ENCODE measurements at places on chromosomes 16 and 17. TPM values are rescaled to one million over a fixed set of nuclear protein-coding genes. Genes with fewer than 3 reads are reported as not detected.

Gene KRTAP4-5
- not detected for polyA plus RNA-seq

Gene NHLRC4
- polyA plus RNA-seq = 1.5 TPM

Gene TEKT5
- polyA plus RNA-seq = 0.09 TPM

Gene LAT
- 2.4 TPM for polyA plus RNA-seq

Gene NPIPA2
- polyA plus RNA-seq = 2.3 TPM

Gene ASB16
- polyA plus RNA-seq = 0.19 TPM

Gene GPT2
- 28.7 TPM for polyA plus RNA-seq

Gene CA5A
- not detected for polyA plus RNA-seq

Gene CRYBA1
- polyA plus RNA-seq = not detected

Gene TMC7
- polyA plus RNA-seq = 0.46 TPM

DNA sequence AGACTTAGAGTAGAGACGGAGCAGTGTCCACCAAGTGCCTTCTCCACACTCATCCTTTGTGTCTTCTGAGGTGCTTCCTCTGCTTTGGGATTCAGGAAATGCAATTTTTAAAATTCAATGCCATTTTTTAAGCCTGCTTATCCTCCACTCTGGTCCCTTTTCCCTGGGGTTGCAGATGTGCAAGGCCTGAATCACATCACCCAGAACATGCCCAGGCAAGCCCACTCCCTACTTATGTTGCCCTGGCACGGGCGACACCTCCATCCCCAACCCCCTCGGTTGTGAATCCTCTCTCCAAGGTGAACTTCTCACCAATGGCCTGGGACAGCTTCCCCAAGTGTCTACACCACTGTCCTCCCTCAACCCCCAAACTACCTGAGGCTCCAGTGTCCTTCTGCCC lies 116.2 kb downstream of the C17orf67 start:
- H3K27ac ChIP-seq = no peak overlapping the region
- no peaks in the 10 kb centered on the region for H3K36me3 ChIP-seq
- H3K4me1 ChIP-seq = no peaks in the 10 kb centered on the region
- no peaks in the 10 kb centered on the region for H3K27me3 ChIP-seq
- DNase-seq = no peak

DNA sequence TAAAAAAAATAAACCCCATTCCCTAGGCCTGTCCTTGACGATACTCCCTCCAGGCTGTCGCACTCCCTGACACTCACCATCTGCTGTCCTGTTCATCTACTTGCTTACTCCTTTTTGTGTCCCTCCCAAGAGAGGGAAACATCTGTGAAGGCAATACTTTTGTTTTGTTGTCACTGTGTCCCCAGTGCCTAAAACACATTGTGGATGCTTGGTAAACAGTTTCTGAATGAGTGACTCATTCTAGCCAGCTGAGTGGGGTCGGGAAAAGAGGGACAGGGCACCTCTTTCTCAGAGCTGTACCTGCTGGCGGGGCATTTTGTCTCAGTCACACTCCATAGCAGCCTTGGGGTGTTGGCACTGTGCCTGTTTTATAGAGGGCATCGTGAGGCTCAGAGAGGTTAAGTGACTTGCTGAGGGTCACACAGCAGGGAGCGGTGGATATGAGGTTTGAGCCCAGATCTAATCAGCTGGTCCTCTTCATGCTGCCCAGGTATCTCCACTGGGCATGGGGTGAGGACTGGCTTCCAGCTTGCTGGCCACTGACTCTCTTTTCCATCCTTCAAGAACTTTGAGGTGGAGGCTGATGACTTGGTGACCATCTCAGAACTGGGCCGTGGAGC lies 15.6 kb downstream of the MAP2K3 start:
- no peak overlapping the region for H3K4me3 ChIP-seq
- H3K4me1 ChIP-seq = no peaks in the 10 kb centered on the region
- H3K36me3 ChIP-seq = peaks cover 66% of the 10 kb centered on the region
- no peak for DNase-seq
- no peaks in the 10 kb centered on the region for H3K27me3 ChIP-seq
- H3K27ac ChIP-seq = no peak overlapping the region

- H3K36me3 ChIP-seq = no peaks in the 10 kb centered on the region
- H3K27me3 ChIP-seq = peaks cover 89% of the 10 kb centered on the region
- H3K4me3 ChIP-seq = no peak overlapping the region
Observed at GRCh38 chr17:48646183-48647102, 20.3 kb upstream of the HOXB9 start.

GRCh38 chr17:55706808-55707773 lies 15.6 kb downstream of the TMEM100 start:
- no peak overlapping the region for H3K4me3 ChIP-seq
- no peaks in the 10 kb centered on the region for H3K36me3 ChIP-seq
- H3K27me3 ChIP-seq = no peaks in the 10 kb centered on the region

DNA sequence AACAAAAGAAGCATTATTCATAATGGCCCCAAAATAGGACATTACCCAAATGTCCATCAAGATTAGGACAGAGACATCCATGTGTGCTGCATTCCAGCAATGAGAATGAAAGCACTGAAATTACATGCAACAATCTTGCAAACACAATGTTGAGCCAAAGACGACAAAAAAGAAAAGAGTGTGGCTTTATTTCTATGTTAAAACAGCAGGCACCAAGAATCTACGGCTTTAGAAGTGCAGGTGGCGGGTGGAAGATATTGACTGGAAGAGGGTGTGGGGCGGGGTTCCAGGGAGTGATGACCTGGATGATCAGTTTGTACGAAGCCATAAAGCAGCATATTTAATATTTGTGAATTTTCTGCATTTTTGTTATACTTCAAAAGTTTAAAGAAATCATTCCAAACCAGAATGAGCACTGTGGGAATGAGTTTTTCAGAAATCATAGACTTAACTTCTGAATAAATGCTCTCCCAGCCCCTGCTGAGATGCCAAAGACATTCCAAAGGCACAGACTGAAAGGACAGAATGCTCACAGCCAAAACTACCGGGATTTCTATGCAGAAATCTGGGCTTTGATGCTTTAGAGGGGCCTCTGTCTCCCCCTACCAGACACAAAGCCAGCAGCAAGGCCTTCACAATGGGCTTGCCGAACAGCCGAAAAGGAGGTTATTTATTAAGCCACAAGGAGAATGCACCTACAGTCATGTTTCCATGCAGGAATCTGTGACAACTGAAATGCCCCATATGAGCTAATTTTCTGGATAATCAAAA lies 361.6 kb downstream of the GRIN2A start:
- H3K27me3 ChIP-seq = no peaks in the 10 kb centered on the region
- no peak for DNase-seq

DNA sequence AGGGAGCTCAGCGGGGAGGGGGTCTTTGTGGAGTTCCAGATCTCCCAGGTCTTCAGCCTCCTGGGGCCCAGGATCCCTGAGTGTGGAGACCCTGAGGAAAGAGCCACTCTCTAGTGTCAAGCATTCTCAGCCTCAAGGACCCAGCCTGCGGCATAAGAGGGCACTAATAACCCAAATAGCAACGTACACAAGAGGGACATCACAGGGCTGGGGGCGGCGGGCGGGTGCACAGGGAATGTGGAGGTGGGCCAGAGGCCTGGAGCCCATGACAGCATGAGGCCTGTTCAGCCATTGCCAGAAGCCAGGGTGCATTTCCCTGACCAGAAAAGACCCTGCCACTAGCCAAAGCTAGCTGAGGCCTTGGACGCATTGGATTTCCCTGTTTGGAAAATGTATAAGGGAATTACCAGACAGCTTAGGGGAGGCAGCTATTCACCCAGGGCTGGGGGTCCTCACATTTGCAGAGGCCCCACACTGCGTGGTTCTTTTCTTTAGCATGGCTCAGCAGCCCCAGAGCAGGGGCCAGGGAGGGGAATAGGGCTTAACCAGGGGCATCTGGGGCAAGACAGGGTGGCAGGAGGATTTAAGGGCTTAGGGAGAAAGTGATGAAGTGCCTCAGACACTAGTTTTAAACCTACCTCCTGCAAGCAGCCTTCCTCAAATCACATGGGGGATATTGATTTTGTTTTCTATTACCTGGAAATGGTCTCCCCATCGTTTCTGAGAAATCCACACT lies 13.5 kb upstream of the ALOX15B start:
- no peaks in the 10 kb centered on the region for H3K36me3 ChIP-seq
- no peak overlapping the region for H3K4me3 ChIP-seq
- H3K27me3 ChIP-seq = no peaks in the 10 kb centered on the region
- peak; percentile 32 for DNase-seq
- no peak overlapping the region for H3K27ac ChIP-seq

DNA sequence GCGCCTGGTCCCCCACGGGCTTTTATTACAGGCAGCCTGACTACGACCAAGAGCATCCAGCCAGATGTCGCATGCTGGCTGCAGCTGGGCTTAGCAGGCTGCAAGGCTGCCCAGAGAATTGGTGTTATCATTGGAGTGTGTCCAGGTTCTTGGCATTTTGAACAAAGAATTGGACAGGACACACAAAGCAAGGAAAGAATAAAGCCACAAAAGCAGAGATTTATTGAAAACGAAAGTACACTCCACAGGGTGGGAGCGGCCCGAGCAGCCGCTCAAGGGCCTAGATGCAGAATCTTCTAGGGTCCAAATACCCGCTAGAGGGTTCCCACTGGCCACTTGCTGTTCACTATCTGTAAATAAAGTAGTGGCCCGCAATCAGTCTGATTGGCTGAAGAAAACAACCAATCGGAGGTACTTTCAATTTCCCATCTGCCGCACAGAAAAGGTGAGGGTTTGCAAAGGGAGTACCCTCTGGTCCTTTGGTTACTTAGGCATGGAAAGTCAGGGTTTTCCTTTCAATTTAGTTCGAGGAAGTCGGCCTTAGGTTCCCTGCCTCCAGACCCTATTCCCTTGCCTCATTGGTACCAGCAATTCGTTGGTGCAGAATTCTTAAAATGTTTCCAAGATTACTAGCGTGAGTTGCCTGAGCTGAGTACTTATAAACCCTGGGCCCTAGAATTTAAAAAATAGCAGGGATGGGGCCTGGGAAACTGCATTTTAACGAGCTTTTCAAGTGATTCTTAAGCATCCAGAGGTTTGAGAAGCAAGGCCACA lies 38.5 kb upstream of the CNEP1R1 start:
- no peak overlapping the region for H3K4me3 ChIP-seq
- no peak for DNase-seq
- H3K27me3 ChIP-seq = no peaks in the 10 kb centered on the region
- no peaks in the 10 kb centered on the region for H3K4me1 ChIP-seq
- no peaks in the 10 kb centered on the region for H3K36me3 ChIP-seq

GRCh38 chr17:53844491-53845107 lies 21.9 kb downstream of the KIF2B start:
- H3K4me1 ChIP-seq = no peaks in the 10 kb centered on the region
- no peaks in the 10 kb centered on the region for H3K27me3 ChIP-seq
- no peak overlapping the region for H3K27ac ChIP-seq
- no peaks in the 10 kb centered on the region for H3K36me3 ChIP-seq
- no peak for DNase-seq

- H3K27me3 ChIP-seq = no peaks in the 10 kb centered on the region
- DNase-seq = no peak
- H3K4me3 ChIP-seq = no peak overlapping the region
- no peak overlapping the region for H3K27ac ChIP-seq
Observed at GRCh38 chr16:30820952-30821421, 34.0 kb upstream of the ZNF629 start.

DNA sequence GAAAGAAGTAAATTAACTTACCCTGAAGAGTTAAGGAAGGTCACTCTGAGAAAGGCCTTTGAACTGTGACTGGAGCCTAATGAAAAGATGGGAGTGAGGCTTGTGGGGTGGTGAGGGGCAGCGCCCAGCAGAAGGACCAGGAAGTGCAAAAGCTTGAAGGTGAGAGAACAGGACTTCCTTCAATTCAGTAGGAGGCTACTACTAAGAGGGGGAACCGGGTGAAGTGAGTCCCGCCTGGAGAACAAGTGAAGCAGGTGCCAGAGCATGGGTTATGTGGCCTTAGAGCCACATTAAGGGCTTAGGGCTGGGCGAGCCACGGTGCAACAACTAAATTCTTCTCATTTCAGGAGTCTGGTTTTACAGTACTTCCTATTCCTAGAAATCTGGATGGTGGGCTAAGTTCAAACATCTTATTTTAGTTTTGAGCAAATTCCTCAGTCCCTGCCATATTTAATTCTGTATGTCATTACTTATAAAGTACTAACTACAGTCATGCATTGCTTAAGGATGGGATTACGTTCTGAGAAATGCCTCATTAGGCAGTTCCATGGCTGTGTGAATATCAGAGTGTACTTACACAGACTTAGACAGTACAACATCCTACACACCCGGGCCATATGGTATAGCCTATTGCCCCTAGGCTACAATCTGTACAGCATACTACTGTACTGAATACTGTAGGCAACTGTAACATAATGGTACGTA lies 5.1 kb downstream of the CFAP20 start:
- peaks cover 79% of the 10 kb centered on the region for H3K4me1 ChIP-seq
- DNase-seq = no peak
- H3K27ac ChIP-seq = peak overlapping the region; percentile 16
- H3K4me3 ChIP-seq = no peak overlapping the region

- peaks cover 11% of the 10 kb centered on the region for H3K4me1 ChIP-seq
- no peaks in the 10 kb centered on the region for H3K27me3 ChIP-seq
- no peak overlapping the region for H3K27ac ChIP-seq
- no peaks in the 10 kb centered on the region for H3K36me3 ChIP-seq
Observed at GRCh38 chr17:31092475-31093064, 2.2 kb upstream of the NF1 start.

GRCh38 chr16:28859326-28859725 lies 4.3 kb upstream of the SH2B1 start:
- H3K4me3 ChIP-seq = no peak overlapping the region
- H3K4me1 ChIP-seq = peaks cover 19% of the 10 kb centered on the region
- no peaks in the 10 kb centered on the region for H3K36me3 ChIP-seq
- DNase-seq = no peak
- no peak overlapping the region for H3K27ac ChIP-seq
- H3K27me3 ChIP-seq = no peaks in the 10 kb centered on the region

DNA sequence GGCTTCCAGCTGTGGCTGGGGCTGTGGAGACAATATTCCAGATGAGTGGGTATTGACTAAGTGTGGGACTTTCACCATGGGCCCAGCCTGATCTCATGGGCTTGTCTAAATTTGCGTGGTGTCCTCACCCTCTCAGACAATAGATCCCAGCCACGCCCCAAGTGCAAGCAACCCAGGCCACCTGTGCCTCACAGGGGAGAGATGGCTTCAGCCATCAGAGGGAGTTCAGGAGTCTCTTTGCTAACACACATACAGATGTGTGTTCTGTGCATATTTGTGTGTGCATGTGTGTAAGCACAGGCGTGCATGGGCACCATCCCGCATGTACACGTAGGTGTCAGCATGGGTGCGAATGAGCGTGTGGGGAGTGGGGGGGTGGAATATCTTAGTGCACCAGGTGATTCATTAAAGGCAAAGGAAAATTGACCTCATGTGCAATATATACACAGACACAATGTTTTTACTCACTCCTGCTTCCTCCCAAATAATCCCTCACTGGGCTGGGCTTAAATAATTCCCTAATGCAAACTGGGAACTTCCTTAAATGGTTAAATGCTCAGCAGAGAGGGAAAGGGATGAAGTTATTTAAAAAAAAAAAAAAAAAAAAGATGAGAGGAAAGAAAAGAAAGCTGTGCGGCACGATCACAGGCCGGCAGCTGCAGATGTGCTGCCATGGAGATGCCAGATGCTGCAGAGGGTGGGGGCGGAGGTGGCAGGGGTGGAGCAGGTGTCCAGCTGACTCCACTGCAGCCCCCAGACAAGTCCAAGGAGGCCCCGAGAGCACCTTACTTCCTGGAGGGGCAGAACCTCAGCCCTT lies 24.0 kb upstream of the CDC42EP4 start:
- DNase-seq = no peak
- no peaks in the 10 kb centered on the region for H3K36me3 ChIP-seq
- no peaks in the 10 kb centered on the region for H3K27me3 ChIP-seq
- H3K4me1 ChIP-seq = peaks cover 30% of the 10 kb centered on the region
- no peak overlapping the region for H3K27ac ChIP-seq

GRCh38 chr17:55770196-55770870 lies 19.5 kb downstream of the PCTP start:
- peak overlapping the region; percentile 48 for H3K27ac ChIP-seq
- peaks cover 71% of the 10 kb centered on the region for H3K36me3 ChIP-seq
- no peaks in the 10 kb centered on the region for H3K27me3 ChIP-seq
- no peak overlapping the region for H3K4me3 ChIP-seq

Measured in sigmoid colon (tissue), 7 donors.